ENCODE measurements at places on chromosomes 13 and 19.

DNA sequence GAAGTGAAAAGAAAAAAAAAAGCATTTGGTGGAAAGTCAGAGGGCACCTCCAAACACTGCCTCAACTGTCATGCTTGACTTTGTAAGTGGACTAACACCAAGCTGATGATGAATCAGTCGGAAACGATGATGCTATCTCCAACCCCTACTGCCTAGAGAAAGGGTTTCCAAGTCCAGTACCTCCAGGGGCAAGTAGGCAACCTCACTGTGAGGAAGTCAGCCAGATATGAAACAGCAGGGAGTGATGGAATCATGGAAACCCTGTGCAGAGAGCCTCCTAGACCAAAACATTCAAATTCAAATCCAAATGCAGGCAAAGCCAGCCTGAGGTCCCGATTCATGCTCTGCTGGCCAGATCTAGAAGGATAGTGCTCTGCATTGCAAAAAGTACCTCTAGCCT, 100.9 kb upstream of the SERP2 start:
- no peak for DNase-seq

- DNase-seq: no peak
These were observed 113.3 kb upstream of the SPRY2 start for GRCh38 chr13:80454245-80454644.

DNA sequence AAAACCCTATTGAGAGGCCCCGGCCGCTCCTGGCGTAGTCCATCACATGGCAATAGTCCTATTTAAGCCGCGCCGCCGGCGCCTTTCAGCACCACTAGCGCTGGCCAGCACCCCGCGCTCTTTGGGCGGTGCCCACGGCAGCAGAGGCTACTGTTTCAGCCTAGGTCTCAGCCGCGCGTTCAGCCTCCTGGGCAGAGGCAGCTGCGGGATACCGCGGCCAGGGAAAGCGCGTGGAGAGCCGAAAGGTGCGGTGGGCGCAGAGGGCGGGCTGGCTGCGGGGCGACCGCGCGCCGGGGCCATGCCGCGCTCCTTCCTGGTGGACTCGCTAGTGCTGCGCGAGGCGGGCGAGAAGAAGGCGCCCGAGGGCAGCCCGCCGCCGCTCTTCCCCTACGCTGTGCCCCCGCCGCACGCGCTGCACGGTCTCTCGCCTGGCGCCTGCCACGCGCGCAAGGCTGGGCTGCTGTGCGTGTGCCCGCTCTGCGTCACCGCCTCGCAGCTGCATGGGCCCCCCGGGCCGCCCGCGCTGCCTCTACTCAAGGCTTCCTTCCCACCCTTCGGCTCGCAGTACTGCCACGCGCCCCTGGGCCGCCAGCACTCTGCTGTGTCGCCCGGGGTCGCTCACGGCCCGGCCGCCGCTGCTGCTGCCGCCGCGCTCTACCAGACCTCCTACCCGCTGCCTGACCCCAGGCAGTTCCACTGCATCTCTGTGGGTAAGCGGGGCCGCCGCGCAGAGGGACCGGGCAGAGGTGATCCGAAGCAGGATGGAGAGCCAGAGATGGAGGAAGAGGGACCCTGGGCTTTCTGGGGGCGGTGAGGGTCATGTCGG, at the start of gene GSX1:
GSX1 (plus strand) TSS at position 91 of the 826 bp plus-strand sequence; CDS start at position 299, 208 bp downstream.
- peak; percentile 18 for DNase-seq

DNA sequence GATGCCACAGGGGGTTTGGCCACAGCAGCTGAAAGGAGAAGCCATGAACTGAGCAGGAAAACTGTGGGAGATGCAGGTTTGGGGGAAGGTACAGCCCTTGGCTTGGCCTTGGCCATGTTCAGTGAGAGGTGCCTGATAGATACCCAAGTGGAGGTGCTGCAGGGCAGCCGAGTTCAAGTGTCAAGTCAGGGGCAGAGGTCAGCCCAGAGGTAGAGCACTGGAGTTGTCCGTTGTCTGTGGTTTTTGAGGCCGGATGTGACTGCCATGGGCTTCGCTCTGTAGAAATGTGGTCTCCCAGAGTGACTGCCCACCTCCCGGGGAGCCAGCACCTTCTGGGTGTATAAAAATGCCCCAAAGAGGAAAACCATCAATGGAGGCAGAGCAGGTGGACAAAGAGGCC, 65.3 kb downstream of the DPF1 start:
- DNase-seq: no peak

DNA sequence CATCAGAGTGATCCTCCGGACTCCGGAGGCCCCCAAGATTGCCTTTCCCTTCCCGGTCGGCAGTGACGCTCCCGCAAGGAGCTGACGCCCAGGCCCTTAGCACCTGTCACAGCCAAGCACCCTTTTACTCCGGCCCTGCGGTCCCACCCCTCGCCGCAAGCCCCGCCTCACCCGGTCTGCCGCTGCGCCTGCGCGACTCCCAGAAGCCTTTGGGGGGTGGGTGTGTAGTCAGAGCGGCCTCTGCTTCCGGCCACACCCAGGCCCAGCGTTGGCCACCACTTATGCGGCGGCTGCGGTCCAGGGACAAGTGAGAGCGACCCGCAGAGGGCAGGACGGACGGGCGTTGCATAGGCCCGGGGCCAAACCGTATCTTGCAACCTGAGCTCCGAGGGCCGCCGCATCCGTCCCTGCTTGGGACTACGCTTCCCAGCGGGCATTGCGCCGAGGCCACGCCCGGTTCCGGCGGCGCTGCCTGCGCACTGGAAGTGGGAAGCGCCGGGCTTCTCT, 441 bp upstream of the ZFP28 start:
- DNase-seq: peak; percentile 84

DNA sequence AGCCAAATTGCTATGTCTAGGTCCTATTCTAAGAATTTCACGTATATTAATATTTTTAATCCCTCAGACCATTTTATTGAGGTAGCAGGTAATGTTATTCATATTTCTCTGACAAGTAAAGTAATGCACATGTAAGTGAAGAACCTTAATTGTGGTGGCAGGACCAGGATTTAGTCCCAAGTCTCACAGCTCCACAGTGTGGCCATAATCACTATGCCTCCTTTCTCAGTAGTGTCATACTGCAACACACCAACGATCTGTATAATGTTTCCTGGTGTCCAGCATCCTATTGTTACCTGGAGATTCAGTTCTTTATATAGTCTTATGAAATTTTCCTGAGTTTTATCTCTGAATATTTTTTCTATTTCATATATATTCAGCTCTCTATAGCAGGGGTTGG, 340.3 kb downstream of the OLFM4 start:
- no peak for DNase-seq

- DNase-seq: no peak
These were observed 1224.4 kb downstream of the EFNB2 start for GRCh38 chr13:105311094-105311493.

DNA sequence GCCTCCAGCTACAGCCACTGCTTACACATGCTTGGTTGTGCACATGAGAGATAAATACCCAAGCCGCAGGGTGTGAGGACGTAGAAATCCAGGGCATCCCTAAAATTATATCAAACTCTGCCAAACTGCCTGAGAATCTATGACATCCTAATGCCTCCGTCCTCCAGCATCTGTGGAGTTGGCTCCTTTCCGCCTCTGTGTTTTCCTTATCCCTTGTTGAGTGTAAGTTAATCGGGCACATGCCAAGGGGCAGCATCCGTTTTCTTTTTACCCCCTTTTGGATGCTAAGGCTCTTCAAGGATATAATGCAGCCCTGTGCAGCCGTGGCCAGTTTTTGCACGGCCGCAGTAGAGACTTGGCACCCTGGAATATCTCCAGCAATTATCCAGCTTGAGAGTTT, 66.5 kb downstream of the COL4A2 start:
- no peak for DNase-seq

- no peak for DNase-seq
These were observed 7.8 kb downstream of the THOP1 start for GRCh38 chr19:2793126-2793525.

DNA sequence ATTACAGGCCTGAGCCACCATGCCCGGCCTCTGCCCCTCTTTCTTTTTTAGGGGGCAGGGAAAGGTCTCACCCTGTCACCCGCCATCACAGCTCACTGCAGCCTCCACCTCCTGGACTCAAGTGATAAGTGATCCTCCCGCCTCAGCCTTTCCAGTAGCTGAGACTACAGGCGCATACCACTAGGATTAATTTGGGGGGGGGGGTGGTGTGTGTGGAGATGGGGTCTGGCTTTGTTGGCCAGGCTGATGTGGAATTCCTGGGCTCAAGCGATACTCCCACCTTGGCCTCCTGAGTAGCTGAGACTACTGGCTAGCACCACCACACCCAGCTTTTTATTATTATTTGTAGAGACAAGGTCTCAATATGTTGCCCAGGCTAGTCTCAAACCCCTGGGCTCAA, 4.2 kb downstream of the APOE start:
- no peak for DNase-seq

DNA sequence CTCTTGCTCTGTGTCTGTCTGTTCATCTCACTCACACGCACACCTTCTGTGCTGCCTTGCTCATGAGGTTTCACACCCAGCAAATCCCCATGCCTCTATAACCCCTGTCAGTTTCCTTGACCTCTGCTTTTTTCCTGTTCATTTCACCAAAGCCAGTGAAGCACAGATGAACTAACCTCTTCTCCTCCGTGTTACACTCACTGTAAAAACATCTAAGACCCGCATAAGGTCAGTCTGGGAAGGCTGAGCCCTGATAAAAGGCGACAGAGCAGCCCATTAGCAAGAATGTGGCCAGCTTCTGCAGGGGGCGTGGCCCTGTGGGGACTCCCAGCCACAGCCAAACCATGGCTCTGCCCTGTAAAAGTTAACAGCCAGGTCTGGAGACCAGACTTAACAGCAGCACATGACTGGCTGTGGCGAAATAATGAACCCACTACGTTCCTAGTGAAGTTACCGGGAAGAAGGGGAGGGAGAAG, 42.8 kb upstream of the NPAS1 start:
- DNase-seq: no peak

- DNase-seq: no peak
These were observed 20.3 kb upstream of the BCL3 start for GRCh38 chr19:44728178-44728577.

DNA sequence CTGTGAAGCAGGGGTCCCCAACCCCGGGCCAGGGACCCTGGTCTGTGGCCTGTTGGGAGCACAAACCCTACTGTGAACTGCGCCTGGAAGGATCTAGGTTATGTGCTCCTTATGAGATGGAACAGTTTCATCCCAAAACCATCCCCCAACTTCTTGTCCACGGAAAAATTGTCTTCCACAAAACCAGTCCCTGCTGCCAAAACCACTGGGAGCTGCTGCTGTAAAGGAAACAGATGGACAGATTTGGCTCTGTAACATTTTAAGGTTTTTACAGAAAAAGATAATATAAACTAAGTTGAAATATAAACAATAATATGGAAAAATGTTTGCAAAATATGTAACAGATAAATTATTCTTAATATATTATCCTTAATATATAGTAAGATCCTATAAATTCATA, 73.7 kb downstream of the COG6 start:
- DNase-seq: no peak

GRCh38 chr13:91056746-91057145, 290.7 kb upstream of the MIR17HG start:
- DNase-seq: no peak

DNA sequence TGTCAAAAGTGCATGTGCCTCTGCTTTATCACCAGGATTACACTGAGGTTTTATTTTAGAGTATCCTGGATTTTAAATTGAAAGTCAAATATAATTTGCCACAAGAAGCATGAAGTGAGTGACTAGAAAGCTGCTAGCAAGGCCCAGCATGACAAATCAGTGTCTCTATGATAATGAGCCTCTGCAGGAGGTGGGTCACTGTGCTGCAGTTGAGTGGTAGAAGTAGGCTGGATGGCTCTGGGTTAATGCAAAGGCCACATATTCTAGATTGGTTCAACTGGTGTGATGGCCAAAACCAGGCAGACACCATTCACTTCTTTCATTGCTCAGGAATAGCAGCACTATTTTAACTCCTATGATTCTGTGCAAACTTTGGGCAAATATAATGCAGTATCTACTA, 491.5 kb downstream of the OLFM4 start:
- no peak for DNase-seq

DNA sequence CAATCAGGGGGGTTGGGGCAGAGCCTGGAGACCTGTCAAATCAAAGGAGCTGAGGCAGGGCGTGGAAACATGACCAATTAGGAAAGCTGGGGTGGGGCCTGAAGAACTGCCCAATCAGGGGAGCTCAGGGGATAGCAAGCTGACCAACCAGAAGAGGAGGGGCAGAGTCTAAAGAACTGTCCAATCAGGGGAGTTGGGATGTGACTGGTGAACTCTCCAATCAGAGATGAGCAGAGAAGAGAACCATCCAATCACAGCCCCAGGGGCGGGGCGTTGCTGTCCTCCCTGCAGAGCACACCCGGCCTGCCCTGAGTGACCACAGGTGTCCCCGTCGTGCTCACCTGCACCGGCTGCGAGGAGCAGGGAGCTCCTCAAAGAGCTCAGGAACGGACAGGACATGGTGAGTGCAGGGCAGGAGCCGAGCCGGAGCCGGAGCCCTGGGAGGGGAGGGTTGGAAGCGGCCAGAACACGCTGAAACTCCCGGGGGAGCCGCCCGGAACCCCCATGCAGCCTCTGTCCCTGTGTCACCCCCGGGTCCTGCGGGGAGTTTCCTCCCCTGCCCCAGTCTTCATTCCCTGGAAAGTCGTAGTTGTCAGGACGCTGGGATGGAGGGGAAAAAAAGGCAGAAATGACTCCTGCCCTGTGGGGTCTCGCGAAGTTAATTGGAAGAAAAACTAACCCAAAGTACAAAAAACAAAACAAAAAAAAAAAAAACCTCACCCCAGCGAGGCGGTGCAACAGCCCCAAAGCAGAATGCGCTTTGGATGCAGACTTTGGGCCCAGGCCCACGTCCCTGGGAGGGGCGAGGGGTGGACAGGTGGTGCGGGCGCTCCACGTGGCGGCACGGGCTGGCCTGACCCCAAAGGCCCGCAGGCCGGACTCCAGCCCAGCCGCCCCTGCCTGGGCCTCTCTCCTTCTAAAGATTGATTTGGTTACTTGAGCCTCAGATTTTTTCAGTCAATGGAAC, at the start of gene ZNF556:
ZNF556 (plus strand) TSS at position 311 of the 967 bp plus-strand sequence; CDS start at position 398, 87 bp downstream.
- DNase-seq: no peak

GRCh38 chr19:19900139-19900728, 512 bp upstream of the ZNF93 start:
- no peak for DNase-seq

DNA sequence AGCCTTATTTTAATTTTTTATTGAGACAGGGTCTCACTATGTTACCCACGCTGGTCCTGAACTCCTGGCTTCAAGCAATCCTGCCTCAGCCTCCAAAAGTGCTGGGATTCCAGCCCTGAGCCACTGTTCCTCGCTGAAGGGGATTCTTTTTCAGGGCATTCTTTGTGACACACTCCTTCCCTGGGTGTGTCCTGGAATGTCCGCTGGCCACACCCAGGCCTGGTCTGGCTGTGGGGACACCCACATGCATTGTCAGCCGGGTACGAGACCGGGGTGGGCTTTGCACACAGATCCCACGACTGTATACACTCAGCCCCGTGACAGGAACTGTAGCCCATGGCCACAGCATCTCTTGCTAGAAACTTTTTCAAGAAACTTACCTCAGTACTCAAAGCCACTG, 34.4 kb upstream of the GATAD2A start:
- DNase-seq: no peak
